ENCODE measurements at places on chromosomes 1 and 21. TPM values are rescaled to one million over a fixed set of nuclear protein-coding genes. Genes with fewer than 3 reads are reported as not detected.

The CELA2A gene
- 0.36 TPM for total RNA-seq

The SPATA17 gene
- total RNA-seq: 1.00 TPM

The MYCL gene
- total RNA-seq: 16.9 TPM

The VSIG8 gene
- total RNA-seq: 1.2 TPM

The PROK1 gene
- 0.20 TPM for total RNA-seq

The TRAF5 gene
- total RNA-seq: 2.8 TPM

The C1orf185 gene
- total RNA-seq: not detected

The DSCAM gene
- total RNA-seq: not detected

The LRP8 gene
- 21.0 TPM for total RNA-seq

The GPA33 gene
- total RNA-seq: not detected

The MYOM3 gene
- 0.88 TPM for total RNA-seq

The KPRP gene
- total RNA-seq: 3.6 TPM

The KIAA0040 gene
- 6.3 TPM for total RNA-seq

The HMCN1 gene
- total RNA-seq: 1.9 TPM

The APCS gene
- not detected for total RNA-seq

The CLCA4 gene
- 230 TPM for total RNA-seq

The HES4 gene
- total RNA-seq: 15.7 TPM

The C21orf91 gene
- 18.2 TPM for total RNA-seq

The FCGR2B gene
- total RNA-seq: 0.80 TPM

The FAM72D gene
- 2.8 TPM for total RNA-seq

The AQP10 gene
- total RNA-seq: not detected

The CYP4Z1 gene
- total RNA-seq: 0.72 TPM

The HHIPL2 gene
- total RNA-seq: 0.08 TPM

The DRAXIN gene
- total RNA-seq: 0.04 TPM

The KRTAP13-3 gene
- not detected for total RNA-seq

The KCNJ9 gene
- total RNA-seq: not detected

The PTAFR gene
- 7.6 TPM for total RNA-seq

The ARHGEF10L gene
- total RNA-seq: 28.3 TPM

The MXRA8 gene
- 2.0 TPM for total RNA-seq

The PIGR gene
- 35.4 TPM for total RNA-seq

The STUM gene
- 0.24 TPM for total RNA-seq

The VHLL gene
- total RNA-seq: not detected

The FCN3 gene
- total RNA-seq: 2.4 TPM

The TEX50 gene
- not detected for total RNA-seq

The IL19 gene
- 5.5 TPM for total RNA-seq

The WDR3 gene
- total RNA-seq: 22.6 TPM

The PEAR1 gene
- total RNA-seq: 1.6 TPM

The C1orf74 gene
- total RNA-seq: 6.3 TPM

The BNIPL gene
- 55.8 TPM for total RNA-seq

The GPATCH3 gene
- 10.4 TPM for total RNA-seq

The TBX19 gene
- total RNA-seq: 0.60 TPM

The RGS7 gene
- not detected for total RNA-seq

The DCST2 gene
- total RNA-seq: 1.3 TPM

The KRTAP22-2 gene
- total RNA-seq: not detected

The FMN2 gene
- total RNA-seq: not detected

The ERVH48-1 gene
- total RNA-seq: not detected

The USP48 gene
- total RNA-seq: 37.3 TPM

The KCNA3 gene
- total RNA-seq: 0.28 TPM

The KRTAP12-4 gene
- total RNA-seq: not detected

All from esophagus mucosa (tissue), 1 donor.